ENCODE measurements at places on chromosomes 6 and 20.

GRCh38 chr6:79064635-79065034 lies 13.4 kb downstream of the PHIP start:
- no peak for DNase-seq

- DNase-seq = no peak
These were observed 503.7 kb downstream of the KIF16B start for GRCh38 chr20:16069389-16070010.

DNA sequence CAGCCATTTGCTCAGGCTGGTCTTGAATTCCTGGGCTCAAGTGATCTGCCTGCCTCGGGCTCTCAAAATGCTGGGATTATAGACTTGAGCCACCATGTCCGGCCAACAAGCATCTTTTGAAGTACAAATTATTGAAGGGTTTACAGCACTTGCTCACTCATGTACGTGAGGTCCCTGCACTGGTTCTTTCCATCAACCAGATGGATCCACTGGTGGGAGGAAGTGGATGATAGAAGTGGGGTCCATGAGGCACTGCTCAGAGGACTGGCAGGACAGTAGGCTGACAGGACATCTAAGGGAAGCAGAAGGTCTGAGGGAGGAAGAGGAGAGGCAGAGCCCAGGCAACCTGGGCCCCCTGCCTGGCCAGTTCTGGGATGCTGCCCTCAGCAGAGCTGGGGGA lies 109.2 kb upstream of the NXT1 start:
- no peak for DNase-seq

DNA sequence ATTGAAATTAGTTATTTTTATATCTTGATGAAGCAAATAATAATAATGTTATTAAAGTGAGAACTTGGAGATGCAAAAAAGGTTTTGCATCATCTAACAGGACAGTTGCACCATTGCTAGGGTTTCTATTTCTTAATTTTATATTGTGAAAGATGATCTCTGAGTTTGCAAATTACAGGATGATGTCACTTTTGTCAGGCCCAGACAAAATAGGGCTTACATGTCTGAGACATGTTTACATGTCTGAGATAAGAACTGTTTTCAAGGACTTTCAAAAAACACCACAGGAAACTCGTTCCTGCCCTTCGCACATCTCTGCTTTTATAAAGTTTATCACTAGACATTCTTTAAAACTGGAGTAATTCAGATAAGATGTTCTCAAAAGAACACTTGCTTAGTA lies 1075.8 kb upstream of the MANEA start:
- no peak for DNase-seq

DNA sequence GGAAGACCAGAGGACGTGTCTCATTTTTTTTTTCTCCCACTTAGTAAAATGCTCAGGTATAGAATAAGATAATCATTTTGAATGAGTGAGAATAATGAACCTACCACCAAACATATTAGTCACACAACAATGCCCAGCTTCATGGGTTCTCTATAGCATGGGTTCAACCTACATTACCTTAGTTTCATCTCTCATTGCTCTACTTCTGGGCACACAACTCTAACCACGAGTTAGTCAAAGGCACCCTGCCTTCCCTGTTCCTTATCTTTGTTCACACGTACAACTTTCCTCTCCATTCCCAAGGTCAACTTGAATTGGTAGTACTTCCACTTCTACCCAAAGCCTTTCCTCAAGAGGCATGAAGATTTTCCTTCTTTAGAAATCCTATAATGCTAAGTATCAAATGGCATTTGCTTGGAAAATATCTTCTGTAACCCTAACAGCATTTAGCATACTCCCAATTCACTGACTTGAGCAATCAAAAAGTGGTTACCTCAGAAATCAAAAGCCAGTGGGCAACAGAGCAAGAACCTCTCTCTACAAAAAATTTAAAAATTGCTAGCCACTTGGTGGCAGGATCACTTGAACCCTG lies 20.9 kb downstream of the DEK start:
- DNase-seq = no peak

- DNase-seq = no peak
These were observed 73.0 kb upstream of the TULP1 start for GRCh38 chr6:35585658-35586057.

GRCh38 chr20:16036331-16036730 lies 536.9 kb downstream of the KIF16B start:
- DNase-seq = no peak

GRCh38 chr20:45892049-45892825 lies 1.1 kb downstream of the CTSA start:
- DNase-seq = no peak

GRCh38 chr20:1247689-1248088 lies 18.4 kb upstream of the SNPH start:
- DNase-seq = no peak

DNA sequence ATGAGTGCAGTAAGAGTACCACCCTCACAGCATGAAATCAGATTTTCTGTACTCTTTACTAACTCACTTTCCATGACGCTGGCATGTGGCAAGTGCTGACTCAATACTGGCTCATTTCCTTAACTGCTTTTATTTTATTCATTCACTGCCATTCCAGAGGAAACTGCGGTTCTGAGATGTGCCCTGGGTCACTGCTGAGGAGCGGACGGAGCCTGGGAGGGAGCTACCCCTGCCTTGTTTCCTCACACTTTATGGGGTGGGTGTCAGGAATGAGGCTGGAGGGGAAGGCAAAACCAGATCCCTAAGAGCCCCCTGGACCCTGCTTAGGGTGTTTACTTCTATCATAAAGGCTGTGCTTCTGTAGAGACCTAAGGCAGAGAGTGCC lies 14.4 kb downstream of the NT5E start:
- no peak for DNase-seq

GRCh38 chr6:10381133-10381829 lies 33.6 kb downstream of the TFAP2A start:
- DNase-seq = no peak

- no peak for DNase-seq
These were observed 442.3 kb downstream of the EPHA7 start for GRCh38 chr6:92977018-92977417.

GRCh38 chr6:98292810-98293209 lies 541.6 kb upstream of the POU3F2 start:
- DNase-seq = no peak

DNA sequence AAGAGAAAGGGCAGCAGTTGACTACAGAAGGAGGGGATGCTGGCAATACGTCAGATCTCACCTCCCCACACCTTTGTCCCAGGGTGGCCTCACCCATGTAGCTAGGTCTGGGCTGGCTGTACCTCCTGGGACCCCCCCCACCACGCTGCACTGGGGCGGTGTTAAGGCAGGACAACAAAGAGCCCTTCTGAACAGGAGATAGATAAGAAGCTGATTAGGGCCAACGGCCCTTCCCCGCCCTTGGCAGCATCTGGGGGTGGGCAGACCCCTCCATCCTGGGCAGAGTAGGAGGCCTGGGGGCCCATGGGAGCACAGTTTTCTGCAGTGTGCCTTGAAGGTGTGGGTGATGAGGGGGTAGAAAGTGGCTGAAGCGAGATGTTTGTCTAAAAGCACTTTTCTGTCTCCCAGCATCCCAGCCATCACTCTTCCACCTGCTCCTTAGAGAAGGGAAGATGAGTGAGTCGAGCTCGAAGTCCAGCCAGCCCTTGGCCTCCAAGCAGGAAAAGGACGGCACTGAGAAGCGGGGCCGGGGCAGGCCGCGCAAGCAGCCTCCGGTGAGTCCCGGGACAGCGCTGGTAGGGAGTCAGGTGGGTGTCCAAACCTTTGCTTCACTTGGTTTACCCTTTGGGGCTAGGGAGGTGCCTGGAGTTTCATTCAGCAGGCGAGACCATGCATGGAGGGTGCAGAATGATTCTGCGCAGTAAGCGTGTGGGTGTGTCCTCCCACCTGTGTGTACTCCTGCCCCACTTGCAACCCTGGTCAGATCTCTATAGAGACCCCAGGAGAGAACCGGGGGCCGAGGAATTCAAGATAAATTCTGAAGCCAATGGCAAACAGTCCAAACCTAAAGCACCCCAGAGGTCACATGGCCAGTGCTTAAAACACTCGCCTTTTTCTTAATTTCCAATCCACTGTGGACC lies 3.9 kb downstream of the HMGA1 start:
- DNase-seq = no peak

GRCh38 chr6:35419417-35419816 lies 32.7 kb upstream of the FANCE start:
- DNase-seq = no peak

DNA sequence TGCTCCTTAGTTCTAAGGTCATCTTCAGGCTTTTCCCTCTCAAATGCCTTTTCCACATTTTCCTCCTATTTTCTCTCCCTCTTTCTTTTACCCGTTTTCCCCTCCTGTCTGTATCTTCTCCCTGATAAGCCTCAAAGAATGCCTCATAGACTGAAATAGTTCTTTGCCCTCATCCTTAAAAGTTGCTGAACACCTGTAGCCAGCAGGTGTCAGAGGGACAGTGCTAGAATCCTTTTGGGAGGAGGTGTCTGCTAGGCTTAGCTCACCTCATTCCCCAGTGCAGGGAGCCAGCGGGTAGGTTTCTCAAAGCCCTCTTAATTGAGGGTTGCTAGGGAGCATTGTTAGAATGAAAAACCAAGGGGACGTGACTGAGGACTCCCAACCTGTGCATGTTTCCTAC lies 204.0 kb downstream of the TSHZ2 start:
- DNase-seq = no peak

- DNase-seq = no peak
These were observed 7.7 kb upstream of the KLHL31 start for GRCh38 chr6:53673162-53673727.

DNA sequence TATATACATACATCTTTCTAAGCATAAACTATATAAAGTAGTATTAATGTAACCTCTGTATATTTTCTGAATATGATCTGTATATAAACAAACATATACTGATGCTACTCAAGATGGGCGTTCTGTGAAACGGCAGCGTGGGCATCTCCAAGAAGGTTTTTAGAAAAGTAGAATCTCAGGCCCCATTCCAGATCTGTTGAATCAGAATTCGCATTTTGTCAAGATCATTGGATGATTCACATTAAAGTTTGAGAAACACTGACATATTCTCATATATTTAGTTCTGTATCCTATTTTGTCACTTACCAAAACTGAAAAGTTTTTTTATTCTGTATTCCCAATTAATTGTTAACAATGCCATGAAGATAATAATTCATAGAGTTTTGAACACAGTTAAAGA lies 5.5 kb downstream of the C6orf141 start:
- DNase-seq = no peak

- DNase-seq = no peak
These were observed 589.2 kb downstream of the PHF3 start for GRCh38 chr6:64224819-64225218.

DNA sequence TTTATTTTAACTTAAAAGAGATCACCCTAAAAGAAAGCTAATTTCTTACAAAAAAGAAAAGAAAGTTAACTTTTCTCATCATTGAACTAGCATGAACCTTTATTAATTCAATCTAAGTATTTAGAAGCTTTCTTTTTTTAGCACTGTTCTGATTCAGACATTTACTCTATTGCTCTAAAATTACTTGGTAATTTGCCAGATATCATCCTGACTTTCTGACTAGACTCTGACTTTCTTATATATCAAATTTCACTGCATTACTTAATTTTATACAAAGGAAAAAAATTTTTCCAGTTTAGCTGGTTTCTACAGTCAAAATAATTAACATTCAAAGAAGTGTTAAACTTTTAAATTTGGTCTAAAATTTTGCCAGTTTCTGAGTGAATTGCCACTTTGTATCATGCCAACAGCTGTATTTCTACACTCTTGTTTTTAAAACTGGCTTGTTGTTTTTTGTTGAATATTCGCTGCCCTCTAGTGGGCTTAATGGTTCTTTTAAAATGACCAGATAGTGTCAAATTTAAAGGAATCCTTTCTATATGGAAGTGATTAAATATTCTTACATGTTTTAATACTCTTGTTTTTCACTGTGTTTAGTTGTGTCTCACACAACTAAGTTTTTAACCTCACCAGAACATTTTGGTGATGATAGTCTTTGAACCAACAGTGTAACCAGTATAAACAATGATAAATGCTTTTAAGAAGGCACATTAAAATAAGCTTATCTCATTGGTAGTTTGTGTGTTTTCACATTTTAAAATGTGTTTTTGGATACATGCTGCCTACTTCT lies 102.0 kb downstream of the POPDC3 start:
- no peak for DNase-seq

All from head of caudate nucleus (tissue), 42 donors.